ENCODE measurements at places on chromosomes 5 and 9.
A peak's percentile ranks its signal among the peaks of the same experiment; 100 is the strongest.

DNA sequence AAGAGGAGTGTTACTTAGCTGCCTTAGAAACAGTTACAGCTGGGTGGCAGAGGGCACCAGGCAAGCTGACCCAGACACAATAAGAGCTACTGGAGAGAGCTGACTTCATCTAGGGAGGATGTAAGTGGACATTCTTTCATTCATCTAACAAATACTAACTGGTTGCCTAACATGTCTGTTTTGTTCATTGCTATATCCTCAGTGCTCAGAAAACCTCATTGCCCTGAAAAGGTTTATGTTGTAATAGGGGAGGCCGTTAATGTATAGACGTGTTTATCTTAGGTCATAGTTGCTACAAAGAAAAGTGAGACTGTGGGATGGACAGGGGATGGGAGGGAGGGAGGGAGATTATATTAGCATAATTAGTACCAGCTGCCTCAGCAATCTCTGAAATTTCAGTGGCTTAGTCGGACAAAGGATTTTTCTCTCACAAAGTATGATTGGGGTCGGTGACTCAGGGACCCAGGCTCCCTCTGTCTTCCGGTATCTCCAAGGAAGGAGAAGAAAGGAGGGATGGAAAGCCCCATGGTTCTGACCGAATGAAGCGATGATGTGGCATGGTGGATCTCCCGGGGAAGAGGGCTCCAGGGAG is 2.6 kb upstream of the SNX18 start:
- DNase-seq: no peak

- no peak for DNase-seq
Observed at GRCh38 chr5:123945548-123945947, 433.6 kb downstream of the CSNK1G3 start.

- DNase-seq: no peak
Observed at GRCh38 chr9:97830884-97831829, 21.9 kb upstream of the FOXE1 start.

- peak; percentile 13 for DNase-seq
Observed at GRCh38 chr9:131585375-131585774, 40.1 kb downstream of the PRRT1B start.

- no peak for DNase-seq
Observed at GRCh38 chr9:93657331-93658111, 81.1 kb downstream of the PHF2 start.

Data from activated CD8-positive, alpha-beta memory T cell treated with anti-CD3 and anti-CD28 coated beads for 4 hours (primary cell).